NCI-H446 (cell line): ENCODE measurements at places on chromosomes 1 and 21.

- peak; percentile 43 for DNase-seq
These were observed 91.6 kb upstream of the TTC39A start for GRCh38 chr1:51421964-51422363.

- DNase-seq = no peak
These were observed 110.6 kb downstream of the USP25 start for GRCh38 chr21:15840406-15840805.

DNA sequence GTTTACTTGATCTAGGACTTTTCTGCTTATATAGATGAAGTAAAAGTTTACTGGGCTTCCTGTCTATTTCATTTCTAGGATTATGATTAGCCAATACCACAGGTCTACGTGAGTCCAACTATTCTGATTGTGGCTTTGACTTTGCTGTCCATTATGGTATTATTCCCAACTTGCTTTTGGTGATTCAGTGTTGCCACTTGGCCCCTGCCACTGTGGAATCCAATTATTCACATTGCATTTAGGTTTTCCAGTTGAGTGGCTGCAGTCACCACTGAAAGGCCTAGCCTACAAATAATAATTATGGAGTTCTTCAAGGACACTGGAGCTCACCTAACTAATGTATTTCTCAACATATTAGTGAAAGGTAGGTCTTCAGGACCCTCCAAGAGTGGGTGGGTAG is 574.3 kb upstream of the USP24 start:
- DNase-seq = no peak

DNA sequence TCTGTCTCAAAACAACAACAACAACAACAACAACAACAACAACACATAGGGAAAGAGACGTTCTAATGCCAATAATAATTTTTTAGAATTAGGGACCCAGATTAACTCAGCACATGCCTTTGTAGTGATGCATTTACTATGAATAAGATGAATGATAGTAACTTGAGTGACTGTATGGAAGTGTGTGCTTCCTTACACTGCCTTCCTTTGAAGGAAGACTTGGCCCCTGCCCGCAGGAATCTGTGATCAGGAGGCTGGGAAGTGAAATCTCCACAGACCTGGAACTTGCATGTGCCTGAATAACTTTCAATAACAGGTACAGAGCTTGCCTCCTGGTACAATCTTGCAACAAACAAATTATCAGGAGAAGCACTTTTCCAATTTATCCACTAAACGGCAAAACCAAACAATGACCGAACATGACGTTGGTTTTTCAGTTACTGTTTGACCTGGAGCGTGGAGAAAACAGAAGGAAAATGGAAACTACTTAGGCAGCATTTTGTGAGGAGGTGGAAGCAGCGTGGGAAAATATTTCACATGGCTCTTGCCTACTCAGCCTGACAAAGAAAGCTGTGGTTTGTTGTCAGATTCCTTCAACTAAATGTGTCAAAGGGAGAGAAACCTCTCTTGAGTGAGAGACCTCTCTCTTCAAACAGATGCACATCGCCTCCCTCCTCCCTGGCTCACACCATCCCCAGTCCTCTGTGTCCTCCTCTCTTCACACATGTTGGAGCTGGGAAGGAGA is 10.1 kb upstream of the ABCA4 start:
- DNase-seq = no peak

DNA sequence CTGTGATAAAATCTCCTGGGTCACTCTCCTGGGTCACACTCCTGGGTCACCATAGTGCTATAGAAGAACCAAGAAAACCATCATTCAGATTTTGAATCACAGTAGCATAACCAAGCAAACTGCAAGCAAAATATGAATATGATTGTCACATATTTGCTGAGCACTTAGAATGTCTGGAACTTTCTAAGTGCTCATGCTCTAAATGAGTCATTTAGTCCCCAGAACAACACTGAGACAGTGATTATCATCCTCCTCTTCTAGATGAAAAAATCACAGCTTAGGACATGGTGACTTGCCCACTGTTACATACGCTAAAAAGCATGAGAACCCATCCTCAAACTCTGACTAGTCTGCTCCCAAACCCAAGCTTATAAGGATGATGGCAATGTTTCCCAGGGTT is 39.5 kb upstream of the DDAH1 start:
- DNase-seq = no peak

GRCh38 chr1:58922302-58923089 is 138.6 kb upstream of the JUN start:
- peak; percentile 41 for DNase-seq

- no peak for DNase-seq
These were observed 79.6 kb downstream of the NEGR1 start for GRCh38 chr1:72202761-72203160.

GRCh38 chr1:12548279-12548972 is 69.6 kb downstream of the DHRS3 start:
- no peak for DNase-seq

DNA sequence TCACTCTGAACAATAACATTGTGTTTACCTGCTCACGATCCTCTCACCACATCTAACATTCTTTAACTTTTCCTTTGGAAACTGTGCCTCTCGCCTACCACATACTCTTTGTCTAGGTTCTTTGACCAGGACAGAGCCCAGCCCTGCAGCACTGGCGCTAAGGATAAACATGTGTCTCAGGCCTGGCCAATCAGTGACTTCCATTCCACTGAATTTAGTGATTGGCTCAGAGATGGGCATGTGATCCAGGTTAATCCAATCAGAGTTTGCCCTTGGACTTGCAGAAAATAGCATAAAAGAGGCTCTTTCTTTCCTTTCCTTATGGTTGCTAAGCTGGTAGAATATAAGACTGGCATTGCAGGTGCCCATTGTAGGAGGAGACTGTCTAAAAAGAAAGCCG is 605.7 kb downstream of the MATN1 start:
- no peak for DNase-seq

GRCh38 chr1:115251340-115251748 is 86.7 kb downstream of the NGF start:
- no peak for DNase-seq

GRCh38 chr1:16067127-16067768 is 6.2 kb downstream of the FAM131C start:
- no peak for DNase-seq

DNA sequence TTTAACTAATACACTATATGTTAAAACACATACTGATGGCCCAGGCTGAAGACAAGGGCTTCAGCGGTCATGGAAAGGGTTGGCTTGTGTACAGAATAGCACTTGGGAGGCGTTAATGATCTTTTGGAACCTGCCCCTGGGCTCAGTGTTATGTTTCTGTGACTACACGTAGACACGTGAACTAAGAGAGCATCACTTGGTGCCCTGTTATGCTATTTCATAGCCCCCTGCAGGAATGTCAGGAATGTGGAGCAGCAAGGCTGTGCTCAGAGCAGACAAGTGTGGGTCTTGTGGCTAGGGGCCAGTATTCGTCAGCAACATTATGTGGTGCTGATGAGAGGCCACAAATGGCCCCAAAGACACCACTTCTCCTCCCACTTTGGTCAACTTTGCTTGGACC is 132.4 kb downstream of the MAP3K21 start:
- DNase-seq = no peak

DNA sequence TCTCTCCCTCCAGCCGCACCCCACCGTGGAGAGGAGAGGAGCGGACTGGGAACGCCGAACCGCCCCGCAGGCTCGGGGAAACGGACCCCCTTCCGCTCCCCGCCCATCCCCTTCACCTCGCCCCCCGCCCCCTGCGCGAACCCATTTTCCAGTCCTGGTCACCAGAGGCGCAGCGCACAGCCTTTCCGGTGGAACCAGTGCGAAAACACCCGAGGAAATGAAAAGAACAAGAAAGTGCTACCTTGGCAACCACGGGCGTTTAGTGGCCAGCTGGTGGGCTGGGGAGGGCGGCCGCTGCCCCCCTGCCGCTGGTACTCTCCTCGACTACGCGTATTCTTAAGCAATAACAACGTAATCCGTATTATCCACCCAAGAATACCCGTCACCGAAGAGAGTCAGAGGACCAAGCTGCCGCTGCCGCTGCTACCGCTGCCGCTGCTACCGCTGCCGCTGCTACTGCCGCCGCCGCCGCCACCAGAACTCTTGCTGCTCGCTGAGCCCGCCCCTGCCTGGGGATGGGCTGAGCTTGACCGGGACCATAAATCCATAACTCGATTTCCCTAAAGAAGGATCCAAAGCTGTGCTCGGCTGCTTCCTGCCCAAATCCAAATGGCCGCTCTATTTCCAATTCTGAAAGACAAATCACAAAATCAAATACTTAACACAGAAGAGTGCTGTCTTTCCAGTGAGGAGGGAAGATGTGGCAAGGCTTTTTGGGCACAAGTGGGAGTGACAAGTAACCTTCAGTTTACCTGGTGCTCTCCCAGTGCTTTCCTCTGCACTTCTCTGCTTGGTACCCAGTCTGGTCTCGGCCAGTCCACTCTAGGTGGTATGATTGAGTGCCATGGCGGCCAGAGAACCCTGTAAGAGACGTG is 125.2 kb upstream of the DPYD start:
- peak; percentile 60 for DNase-seq

GRCh38 chr1:160550572-160551034 is 27.5 kb upstream of the SLAMF6 start:
- DNase-seq = no peak

- DNase-seq = no peak
These were observed 2.1 kb upstream of the S100A2 start for GRCh38 chr1:153567621-153568366.

DNA sequence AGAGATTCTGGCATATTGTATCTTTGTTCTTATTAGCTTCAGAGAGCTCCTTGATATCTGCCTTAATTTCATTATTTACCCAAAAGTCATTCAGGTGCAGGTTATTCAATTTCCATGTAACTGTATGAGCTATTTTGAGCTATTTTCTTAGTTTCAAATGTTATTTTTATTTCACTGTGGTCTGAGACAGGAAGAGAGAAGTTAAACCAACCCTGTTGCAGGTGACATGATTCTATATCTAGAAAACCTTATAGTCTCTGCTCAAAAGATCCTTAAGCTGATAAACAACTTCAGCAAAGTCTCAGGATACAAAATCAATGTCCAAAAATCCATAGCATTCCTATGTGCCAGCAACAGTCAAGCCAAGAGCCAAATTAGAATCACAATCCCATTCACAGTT is 1644.0 kb upstream of the B3GALT2 start:
- DNase-seq = no peak

- no peak for DNase-seq
These were observed 58.0 kb downstream of the KIAA0319L start for GRCh38 chr1:35499231-35499630.

DNA sequence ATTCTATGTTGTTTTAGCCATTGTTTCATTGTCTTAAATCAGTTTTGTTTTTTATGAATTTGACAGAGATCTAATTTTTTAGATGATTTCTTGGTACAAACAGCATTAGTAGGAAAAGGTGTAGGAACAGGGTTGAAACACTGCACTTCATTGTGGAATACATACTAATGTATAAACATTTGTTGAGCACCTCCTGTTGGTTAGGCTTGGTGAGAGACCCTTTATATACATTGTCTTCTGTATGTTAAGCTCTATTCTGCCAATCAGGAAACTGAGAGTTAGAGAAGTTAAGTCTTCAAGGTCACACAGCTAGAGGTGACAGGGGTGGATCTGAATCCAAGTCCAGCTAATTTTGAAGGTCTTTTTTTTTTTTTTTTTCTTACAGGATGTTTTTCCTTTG is 192.7 kb downstream of the VPS13D start:
- DNase-seq = no peak

GRCh38 chr1:19154876-19155275 is 55.2 kb downstream of the UBR4 start:
- no peak for DNase-seq

- DNase-seq = peak; percentile 86
These were observed 402.1 kb upstream of the B3GALT2 start for GRCh38 chr1:193588311-193589082.

DNA sequence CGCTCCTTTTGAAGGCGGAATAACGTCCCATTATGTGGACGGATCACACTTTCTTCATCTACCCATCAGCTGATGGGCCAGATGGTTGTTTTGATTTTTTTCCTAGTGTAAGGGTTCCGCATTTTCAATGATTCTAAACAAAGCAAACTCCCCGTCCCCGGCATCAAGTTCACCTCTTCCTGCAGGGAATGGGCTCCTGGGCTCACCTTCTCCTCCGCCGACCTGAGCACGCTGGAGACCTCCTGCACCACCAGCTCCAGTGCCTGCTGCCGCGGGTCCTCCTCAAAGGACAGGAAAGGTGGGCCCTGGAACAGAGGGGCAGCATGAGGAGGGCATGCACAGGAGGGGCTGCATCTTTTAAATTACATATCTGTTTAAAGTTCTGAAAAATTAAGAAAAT is 11.9 kb downstream of the C2CD2 start:
- DNase-seq = no peak

GRCh38 chr1:109980324-109981003 is 4.1 kb upstream of the AHCYL1 start:
- no peak for DNase-seq

- DNase-seq = no peak
These were observed 341.9 kb downstream of the PTBP2 start for GRCh38 chr1:97063532-97063931.

DNA sequence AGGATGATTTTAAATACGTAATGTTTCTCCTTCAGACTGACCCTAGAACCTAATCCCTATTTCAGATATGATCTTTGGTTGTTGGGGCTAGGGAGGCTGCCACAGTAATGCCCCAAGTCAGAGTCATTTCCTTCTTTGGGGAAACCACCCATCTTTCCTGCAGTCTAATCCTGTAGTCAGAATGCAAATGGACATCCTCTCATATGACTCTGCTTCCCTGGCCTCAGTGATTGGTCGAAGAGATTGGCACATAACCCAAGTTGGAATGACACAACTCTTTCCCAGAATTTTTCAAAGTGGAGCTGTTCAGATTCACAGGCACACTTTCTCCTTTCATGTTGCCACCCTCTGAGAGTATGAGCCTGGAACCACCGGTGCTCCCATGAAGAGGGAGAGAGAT is 58.8 kb upstream of the ZNF644 start:
- no peak for DNase-seq
